Mesendoderm (in vitro differentiated cells): ENCODE measurements at places on chromosomes 4 and X.

- DNase-seq = peak; percentile 72
Measured at GRCh38 chr4:122703868-122704267, 28.6 kb upstream of the BBS12 start.

DNA sequence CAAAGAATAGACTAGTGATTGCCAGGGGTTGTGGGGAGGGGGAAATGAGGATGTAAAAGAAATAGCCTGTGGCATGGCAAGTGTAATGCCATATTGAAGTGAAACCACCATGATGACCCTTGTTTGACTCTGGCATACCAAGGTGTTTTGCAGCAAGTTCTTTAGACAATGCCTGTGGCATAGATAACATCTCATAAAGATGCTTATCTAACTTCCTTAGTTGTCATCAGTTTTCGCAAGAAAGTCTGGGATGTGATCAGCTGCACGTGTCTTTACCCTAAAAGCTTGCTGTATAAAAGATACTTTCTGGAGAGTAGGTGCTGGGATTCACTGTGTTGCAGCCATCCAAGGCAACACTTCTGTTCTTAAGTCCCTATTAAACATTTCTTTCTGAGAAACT, 176.1 kb upstream of the MAGEB16 start:
- DNase-seq = no peak

DNA sequence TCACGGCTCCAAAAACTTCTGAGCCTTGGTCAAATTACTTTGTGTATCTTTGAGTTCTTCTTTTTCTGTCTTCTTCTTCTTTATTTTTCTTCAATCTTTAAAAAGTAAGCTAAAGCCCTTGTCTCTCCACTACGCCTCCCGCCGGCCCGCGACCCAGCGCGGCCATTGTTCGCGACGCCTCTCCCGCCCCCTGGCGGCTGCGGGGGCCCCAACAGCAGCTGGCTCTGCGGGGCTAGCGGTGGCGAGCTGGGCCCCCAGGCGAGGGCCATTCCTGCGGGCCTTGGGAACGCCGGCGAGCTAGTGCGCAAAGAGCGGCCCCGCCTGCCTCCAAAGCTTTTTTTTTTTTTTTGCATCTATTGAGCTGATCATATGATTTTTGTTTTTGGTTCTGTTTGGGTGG, 119.1 kb downstream of the TGIF2LX start:
- no peak for DNase-seq

- no peak for DNase-seq
Measured at GRCh38 chr4:83022724-83023450, 12.1 kb upstream of the COPS4 start.

DNA sequence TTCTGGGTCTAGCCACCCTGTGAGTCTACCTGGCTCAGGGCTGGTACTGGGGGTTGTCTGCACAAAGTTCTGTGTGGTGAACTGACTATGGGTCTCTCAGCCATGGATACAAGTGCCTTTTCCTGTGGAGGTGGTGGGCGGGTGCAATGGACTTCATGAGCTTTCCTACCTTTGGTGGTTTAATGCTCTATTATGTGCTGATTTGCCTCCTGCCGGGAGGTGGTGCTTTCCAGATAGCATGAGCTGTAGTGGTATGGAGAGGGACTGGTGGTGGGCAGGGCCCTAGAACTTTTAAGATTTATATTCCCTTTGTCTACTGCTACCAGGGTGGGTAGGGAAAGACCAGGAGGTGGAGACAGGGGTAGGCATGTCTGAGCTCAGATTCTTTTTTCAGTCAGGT, 48.0 kb downstream of the PBDC1 start:
- DNase-seq = peak; percentile 55

DNA sequence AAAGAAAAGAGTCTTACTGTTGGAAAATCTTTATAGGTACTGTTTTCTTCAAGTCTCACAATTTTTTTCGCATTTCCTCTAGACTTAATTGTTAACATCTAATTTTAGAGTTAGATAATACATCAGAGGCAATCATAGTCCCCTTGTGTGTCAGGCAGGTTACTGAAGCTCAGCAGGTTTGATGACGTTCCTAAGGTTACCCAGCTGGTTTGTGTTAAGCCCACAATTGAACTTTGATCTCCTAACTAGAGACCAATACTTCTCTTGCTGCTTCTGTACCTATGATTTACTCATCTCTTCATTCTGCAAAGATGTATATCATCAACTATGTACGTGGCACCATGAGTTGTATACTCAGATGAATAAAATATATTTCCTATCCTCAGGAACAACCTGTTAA, 131.6 kb upstream of the STIM2 start:
- DNase-seq = no peak

GRCh38 chr4:86685401-86685800, 91.3 kb downstream of the PTPN13 start:
- DNase-seq = peak; percentile 13

- DNase-seq = no peak
Measured at GRCh38 chr4:80240976-80241375, 25.5 kb upstream of the FGF5 start.
